NK-92 treated with Interleukin-12 subunit alpha and Interleukin-12 subunit beta, amount 100 ng/mL, for 24 hours (cell line): ENCODE measurements at places on chromosomes 1 and 21.

DNA sequence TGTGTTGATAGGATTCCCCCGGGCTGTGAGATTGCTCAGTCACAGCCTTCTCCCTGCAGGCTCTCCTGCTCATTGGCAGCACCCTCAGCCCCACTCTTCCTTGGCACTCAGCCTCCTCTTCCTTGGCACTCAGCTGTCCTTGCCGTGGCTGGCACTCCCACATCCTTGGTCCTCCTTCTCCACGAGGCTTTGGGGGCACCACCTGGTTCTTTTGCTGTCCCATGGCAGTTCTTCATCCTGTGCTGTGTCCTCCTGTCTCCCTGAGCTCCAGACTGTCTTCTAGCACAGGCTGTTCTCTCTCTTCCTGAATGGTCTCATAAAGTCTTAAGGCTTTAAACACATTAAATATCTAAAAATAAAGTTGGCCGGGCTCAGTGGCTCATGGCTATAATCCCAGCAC lies 27.0 kb downstream of the PKNOX1 start:
- DNase-seq: no peak

GRCh38 chr1:229058729-229059128 lies 212.2 kb upstream of the RAB4A start:
- DNase-seq: no peak

- DNase-seq: no peak
Observed at GRCh38 chr21:37450445-37450941, 83.9 kb downstream of the DYRK1A start.

DNA sequence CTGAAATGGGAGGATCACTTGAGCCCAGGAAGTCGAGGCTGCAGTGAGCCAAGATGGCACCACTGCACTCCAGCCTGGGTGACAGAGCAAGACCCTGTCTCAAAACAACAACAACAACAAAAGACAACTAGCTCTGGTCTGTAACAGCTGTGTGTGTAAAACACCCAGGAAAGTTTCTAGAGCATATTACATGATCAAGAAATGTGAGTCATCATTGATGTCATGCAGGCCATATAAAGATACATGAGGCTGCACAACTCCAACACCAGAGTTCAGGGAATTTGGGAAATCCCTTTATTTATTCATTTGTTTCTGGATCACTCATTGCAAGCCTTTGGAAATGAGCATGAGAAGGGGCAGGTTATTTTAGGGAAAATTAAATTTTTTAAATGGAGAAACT lies 50.3 kb upstream of the CTPS1 start:
- DNase-seq: no peak

- no peak for DNase-seq
Observed at GRCh38 chr21:41459884-41460534, 34.0 kb downstream of the MX1 start.

GRCh38 chr1:8520483-8520966 lies 202.6 kb downstream of the SLC45A1 start:
- DNase-seq: no peak

DNA sequence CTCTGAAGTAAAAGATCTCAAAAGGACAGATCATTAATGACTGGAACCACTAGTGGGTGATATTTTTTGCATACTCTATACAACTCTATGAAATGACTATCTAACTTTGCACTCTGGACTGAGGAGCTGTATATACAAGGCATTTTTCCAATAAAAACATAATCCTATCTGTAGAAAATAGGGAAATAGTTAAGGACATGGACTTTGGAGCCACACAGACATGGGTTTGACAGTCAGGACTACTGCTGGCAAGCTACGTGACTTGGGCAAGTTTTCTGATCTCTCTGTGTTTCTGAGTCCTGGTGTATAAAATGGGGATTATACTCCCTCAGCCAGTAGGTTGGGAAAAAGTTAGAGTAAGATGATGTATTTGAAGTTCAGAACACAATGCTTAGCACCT lies 20.9 kb upstream of the HSD3B2 start:
- DNase-seq: no peak

DNA sequence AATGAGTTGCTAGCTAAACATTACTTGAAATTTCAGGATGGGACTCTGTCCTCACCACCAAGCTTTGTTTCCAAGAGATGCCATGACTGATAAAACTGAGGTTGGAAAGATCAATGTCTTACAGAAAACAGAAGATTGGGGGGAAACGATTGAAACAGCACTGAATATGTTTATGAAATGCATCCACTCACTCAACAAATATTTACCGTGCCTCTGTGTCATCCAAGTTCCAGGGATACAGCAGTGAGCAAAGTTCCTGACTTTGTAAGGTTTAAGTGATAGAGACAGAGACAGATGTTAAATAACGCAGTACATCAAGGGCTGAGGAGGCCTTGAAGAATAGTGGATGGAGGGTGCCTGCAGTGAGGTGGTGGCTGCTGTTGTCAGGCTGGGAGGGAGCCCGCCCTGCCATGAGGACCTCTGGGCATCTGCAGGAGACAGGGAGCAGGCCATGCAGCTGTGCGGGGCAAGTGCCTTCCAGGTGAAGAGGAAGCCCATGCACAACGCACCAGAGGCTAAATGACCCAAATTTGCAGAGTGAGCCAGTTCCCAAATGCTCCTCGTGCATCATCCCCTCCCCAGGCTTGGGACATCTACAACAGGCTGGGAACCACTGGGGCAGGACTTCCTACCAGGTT lies 108.0 kb downstream of the HLCS start:
- DNase-seq: no peak

GRCh38 chr1:76951153-76951552 lies 83.9 kb downstream of the ST6GALNAC5 start:
- no peak for DNase-seq

DNA sequence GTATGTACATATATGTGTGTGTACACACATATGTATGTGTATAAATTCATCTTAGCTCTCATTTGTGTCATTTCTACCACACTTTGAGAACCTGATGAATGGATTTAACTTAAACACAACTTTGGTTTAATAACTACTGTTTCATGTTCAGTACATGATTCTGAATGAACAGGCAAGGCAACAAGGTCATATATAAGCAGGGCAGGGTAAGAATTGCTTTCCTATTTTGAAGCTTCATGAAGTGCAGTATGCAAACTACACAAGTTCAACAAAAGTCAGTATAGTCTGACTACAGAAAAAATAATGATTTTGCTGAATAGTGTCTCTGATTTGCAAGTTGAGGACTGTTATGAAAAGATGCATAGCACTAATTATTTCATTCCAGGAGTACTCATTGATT lies 127.6 kb downstream of the KCNK2 start:
- DNase-seq: no peak

DNA sequence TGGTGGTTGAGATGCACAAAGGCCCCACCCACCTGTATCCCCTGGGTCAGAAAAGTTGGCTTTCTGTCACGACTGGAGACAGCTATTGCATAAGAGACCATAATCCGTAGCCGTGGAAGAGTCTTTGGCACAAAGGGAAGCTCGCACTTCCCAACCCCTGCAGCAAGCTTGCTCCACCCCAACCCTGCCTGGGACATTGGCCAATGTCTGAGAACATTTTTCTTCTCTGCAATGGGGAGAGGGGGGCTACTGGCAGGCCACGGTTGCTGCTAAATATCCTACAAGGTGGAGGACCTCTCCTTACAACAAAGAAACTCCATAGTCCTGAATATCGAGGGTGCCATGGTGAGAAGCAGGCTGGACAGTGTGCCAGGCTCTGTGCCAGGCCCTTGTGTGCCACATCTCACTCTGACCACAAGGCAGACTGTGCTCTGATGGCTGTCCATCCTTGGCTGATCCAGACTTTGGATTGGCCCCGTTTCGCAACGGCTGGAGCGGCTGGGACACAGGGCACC lies 104.1 kb downstream of the CSMD2 start:
- DNase-seq: no peak

GRCh38 chr1:115473986-115474565 lies 136.0 kb upstream of the NGF start:
- DNase-seq: no peak

DNA sequence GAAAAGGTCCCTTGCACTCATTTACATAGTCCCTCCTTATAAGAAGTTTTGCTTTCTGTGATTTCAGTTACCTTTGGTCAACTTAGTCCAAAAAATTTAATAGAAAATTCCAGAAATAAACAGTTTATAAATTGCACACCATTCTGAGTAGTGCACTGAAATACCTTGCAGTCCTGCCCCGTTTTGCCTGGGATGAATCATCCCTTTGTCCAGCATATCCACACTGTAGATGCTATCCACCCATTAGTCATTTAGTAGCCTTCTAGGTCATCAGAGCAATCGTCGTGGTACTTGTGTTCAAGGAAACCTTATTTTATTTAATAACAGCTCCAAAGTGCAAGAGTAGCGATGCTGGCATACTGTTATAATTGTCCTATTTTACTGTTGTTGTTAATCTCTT lies 38.0 kb downstream of the SPRTN start:
- DNase-seq: no peak

DNA sequence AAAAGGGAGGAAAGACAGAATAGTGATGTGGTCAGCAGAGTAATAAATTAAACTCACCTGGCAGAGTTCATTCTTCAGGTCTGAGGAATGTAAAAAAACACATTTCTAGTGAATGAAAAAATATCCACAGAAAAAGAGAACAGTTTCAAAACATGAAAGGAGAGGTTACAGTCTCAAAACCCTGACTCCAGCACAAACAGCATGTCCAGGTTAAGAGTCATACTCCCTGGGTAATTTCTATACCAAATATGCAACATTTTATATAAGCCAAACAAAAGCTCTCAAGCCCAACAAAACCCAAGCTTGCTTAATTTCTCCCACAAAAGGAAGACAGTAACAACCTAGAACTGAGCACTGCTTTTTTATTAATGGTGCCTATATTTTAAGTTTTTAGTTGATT lies 173.0 kb downstream of the NTMT2 start:
- no peak for DNase-seq

DNA sequence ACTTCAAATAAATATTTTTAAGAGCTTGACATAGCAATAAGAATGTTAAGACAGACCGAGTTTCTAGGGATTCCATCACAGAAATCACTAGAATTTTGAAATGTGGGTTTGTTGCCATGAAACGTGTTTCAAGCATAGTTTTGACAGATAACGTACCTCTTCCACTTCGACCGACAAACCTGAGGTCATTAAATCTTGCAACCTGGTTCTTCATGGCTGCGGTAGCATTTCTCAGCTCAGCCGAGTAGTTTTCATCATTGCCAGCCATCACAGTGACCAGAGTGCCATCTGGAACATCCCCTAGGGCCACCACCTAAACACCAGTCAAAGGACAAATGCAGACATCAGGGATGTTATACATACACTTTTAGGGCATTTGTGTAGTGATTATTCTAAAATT lies 168.7 kb downstream of the RUNX1 start:
- no peak for DNase-seq

DNA sequence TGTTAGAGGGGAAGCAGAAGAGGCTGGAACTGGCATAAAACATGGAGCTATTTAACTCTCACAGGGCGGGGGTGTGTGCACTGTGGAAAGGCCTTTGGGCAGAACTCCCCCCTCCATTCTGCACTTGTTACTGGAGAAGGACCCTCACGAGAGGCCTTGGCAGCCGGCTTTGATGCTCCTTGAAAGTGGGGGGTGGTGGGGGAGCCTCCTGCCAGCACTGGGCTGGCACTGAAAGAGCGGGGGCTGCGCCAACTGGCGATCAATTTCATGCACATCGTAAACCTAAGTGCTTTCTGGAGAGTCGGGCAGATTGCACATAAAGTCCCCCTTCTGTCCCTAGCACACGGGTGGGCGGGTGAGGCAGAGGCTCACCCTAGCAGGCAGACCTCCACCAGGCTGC lies 28.9 kb downstream of the FOXO6 start:
- DNase-seq: no peak

DNA sequence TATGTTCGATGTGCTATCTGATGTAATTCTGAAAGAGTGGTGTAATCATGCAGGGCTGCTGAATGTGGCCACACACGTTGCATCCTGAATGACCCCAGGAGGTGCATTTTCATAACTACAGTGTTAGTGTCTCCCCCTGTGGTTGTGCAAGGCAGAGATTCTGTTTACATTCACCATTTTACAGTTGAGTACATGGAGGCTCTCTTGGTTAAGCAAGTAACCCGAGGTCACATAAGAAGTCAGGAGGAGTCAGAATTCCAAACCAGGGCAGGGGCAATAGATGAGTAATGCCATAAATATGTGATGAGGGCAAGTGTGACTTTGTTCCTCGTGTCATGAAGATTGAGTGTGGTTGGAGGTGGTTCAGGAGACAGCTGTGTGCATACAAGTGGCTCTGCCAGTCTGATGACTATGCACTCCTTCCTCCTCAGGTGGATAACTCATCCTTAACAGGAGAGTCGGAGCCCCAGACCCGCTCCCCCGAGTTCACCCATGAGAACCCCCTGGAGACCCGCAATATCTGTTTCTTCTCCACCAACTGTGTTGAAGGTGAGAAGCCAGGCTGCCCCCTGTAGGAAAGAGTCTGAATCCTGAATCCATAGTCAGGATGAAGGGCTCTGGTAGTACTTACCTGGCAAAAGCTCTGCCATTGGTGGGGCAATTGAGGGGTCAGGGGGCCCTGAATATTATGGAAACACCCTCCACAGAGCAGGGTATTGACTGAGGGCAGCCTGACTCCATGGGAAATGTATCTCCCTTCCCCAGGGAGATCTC lies 9.3 kb downstream of the ATP1A2 start:
- no peak for DNase-seq

GRCh38 chr1:203295796-203296195 lies 9.5 kb upstream of the BTG2 start:
- no peak for DNase-seq
